ENCODE measurements at places on chromosomes 12 and 14.

GRCh38 chr12:29066011-29066588 lies 83.0 kb upstream of the FAR2 start:
- no peak for DNase-seq

GRCh38 chr12:104733717-104734175 lies 224.3 kb downstream of the SLC41A2 start:
- no peak for DNase-seq

DNA sequence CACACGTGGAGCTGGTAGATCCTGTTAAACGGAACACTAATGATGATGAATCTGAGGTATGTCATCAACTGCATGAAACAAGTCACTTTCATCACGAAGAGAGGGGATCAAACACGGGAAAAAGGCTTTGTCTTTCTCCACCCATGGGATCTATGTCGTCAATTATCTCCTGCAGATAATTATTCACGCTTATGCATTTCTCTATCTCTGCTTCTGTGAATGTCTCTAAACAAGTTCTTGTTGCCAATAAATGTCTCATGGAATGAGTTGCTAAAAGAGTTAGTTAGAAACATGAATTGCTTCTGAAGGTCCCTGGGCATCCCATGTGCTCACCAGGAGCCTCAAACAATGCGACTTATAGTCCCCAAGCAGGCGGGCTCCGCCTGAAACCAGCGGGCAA lies 1228.2 kb upstream of the TMEM132C start:
- DNase-seq, result no peak

DNA sequence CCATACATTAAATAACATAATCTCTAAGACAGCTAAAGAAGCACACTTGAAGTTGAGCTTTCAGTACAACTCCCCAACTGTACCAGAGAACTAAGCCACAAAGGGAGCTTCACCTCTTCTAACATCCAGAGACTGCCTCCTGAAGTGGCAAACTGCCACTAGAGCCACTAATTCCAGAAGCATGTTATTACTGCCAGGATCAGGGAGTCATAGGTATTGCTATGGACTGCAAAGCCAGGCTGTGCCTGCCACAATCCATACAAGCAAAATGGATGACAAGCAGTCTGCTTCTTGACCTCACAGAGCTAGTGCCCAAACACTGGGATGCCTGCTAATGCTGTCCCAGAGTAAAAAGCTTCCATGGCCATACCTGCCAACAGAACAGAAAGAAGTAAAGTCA lies 160.1 kb downstream of the STXBP6 start:
- DNase-seq, result no peak

GRCh38 chr12:30696486-30696885 lies 817 bp upstream of the IPO8 start:
- no peak for DNase-seq

GRCh38 chr14:57018065-57018464 lies 207.8 kb upstream of the OTX2 start:
- DNase-seq, result no peak
